ENCODE measurements at places on chromosomes 7 and 10.

DNA sequence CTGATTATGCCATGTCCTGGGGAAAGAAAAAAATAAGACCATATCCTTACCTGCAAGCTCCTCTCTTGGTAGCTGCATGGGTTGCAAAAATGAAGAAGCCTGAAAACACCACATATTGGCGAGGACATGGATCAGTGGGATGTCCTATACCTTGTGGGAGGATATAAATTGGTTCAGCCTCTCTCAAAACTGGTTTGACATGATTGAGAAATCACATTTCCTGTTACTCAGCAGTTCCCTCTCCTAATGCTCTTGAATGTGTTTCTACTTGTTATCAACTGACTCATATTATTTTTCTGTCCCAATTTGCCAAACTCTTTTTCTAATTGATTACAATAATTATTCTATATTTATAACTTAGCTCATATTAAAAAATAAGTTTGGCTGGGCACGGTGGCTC is 380.2 kb downstream of the EXOC4 start:
- no peak for DNase-seq

DNA sequence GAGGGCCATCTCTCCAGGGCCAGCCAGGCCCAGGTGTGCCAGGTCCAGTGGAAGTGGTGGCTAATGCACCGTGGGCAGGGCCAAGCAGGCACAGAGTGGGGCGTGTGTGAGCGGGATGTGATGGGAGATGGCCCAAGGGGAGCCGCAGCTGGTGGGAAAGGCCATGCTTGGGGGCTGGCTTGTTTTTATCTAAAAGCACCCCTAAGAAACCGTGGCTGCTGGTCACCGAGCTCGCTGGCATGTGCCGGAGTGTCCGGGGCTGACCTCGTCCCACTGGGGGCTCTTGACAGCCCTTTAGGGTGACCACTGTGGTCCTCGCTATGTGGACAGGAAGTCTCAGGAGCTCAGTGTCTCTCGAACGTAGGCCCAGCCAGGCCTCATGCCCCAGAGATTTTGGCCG is 582.4 kb upstream of the FOXK1 start:
- DNase-seq = no peak

- no peak for DNase-seq
Measured at GRCh38 chr10:86756511-86757112, at the start of gene BMPR1A. Gene BMPR1A, plus strand, starts transcription at chr10:86756619. Its CDS starts 119,400 bp downstream, at chr10:86876019.

GRCh38 chr10:101558671-101559595 is 29.1 kb downstream of the POLL start:
- DNase-seq = no peak

- no peak for DNase-seq
Measured at GRCh38 chr10:131269776-131270460, 41.6 kb downstream of the TCERG1L start.

- no peak for DNase-seq
Measured at GRCh38 chr7:37323966-37324365, 124.7 kb downstream of the ELMO1 start.

- DNase-seq = no peak
Measured at GRCh38 chr7:101813402-101814019, 3.9 kb upstream of the CUX1 start.

DNA sequence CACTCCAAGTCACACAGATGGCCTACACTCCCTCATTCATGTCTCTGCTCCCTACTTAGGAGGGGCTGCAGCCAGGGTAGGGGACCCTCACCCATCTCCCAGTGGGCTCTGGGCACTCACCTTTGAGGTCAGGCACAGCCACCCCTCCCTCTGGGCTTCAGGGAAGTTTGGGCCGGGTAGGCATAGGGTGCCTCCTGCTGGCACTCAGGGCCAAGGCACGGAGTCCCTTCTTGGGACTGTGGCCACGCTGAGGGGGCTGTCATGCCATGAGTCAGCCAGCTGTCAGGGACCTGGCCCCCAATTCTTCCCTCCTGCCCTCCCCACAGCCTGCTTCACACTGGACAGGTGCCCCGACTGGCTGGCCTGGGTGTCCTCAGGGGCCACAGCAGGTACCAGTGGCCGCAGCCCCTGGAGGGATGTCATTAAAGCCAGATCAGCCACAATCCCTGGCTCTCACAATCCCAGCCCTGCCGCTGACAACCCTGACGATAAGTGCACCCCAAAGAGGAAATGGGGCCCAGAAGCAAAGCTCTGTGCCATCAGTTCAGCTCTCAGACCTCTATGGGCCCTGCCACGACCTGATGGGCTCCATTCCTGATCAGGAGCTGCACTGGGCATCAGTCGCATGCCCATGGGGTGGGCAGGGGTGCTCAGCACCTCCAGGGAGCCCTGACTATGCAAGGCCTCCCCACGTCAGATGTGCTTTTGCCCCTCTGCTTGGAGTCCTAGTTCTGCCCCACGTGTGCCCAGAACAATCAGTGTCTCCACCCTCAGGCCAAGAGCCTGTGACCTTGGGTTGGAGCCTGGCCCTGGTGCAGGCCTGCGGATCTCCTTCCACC is 34.1 kb upstream of the RET start:
- DNase-seq = no peak

- no peak for DNase-seq
Measured at GRCh38 chr10:42960491-42960990, 116.3 kb upstream of the RET start.

DNA sequence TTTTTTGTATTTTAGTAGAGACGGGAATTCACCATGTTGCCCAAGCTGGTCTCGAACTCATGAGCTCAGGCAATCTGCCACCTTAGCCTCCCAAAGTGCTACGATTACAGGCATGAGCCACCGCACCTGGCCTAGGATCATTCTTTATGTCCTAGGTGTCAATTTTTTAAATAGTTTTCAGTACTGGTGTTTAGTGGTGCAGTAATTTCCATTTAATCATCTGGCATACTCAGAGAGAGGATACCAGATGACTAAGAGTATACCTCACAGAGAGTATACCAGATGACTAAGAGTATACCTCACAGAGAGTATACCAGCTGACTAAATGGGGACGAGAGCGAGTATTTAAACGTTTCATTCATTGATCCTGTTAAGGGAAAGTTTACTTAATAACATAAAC is 37.3 kb upstream of the TMEM248 start:
- no peak for DNase-seq

- no peak for DNase-seq
Measured at GRCh38 chr7:139718141-139718540, 59.7 kb downstream of the HIPK2 start.

DNA sequence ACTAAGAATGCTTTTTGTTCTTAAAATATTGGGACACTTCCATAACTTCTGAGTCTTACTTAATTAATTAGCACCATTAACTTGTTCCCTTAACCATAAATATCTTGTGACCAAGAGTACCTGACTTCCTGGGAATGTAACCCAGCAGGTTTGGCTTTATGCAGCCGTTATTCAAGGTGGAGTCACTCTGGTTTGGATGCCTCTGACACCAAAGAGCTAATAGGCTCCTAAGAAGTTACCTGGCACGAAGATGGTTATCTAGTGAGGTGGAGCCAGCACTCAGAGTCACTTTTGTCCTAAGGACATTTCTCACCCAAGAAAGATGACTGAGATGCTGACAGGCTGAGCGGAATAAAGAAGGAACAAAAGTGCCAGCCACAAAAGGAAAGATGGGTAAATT is 172.3 kb downstream of the C1GALT1 start:
- DNase-seq = no peak

DNA sequence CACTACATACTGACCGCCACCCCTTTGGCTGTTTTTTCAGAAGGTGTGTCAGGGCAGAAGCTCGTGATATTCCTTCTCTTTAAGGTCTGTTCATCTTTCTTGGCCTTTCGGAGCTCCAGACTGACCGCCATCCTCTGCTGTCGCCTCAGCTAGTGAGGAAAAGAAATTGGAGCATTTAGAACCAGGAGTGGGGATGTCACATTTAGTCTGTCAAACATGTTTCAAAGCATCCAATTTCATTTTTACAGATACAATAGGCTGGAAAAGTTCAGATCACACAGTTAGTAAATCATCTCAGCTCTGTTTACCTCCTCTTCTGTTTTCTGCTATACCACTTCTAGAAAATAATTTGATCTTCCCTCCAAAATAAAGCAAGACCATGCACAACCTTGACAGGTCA is 4.8 kb downstream of the KPNA7 start:
- DNase-seq = no peak

- no peak for DNase-seq
Measured at GRCh38 chr10:25451401-25451800, 276.6 kb downstream of the GPR158 start.

GRCh38 chr7:92075455-92076158 is 58.7 kb downstream of the CYP51A1 start:
- DNase-seq = no peak

DNA sequence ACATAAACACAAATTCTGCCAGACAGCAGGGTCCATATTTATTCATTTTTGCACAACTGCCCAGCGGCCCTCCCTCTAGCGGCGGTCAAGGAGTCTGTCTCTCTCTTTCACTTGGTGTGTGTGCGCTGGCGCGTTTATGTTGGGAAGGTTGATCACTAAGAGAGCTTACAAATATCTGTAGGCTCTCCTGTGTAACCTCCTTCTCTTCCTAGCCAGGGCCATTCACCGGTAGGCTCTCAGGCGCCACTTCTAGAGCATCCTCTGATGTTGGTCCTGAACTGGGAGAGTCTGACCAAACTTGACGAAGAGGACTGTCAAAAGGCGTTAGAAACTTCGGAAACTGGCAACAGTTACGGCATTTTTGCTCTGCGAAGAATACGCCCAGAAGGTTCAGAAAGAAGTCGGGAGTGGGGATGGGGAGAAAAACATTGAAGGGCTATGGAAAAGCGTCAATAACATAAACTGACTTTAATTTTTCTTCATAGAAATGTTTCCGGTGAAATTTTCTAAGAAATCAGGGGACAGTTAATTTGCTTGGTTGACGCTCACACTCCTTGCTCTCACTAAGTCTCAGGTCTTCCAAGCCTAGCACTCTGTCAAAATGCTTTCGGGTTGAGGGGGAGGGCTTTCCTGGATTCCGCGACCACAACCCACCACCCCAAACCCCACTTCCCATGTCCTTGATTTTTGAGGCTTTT is 731.1 kb downstream of the ZWINT start:
- no peak for DNase-seq

- DNase-seq = no peak
Measured at GRCh38 chr10:66877361-66877760, 48.5 kb upstream of the LRRTM3 start.

GRCh38 chr7:11539853-11540252 is 292.1 kb downstream of the THSD7A start:
- no peak for DNase-seq

DNA sequence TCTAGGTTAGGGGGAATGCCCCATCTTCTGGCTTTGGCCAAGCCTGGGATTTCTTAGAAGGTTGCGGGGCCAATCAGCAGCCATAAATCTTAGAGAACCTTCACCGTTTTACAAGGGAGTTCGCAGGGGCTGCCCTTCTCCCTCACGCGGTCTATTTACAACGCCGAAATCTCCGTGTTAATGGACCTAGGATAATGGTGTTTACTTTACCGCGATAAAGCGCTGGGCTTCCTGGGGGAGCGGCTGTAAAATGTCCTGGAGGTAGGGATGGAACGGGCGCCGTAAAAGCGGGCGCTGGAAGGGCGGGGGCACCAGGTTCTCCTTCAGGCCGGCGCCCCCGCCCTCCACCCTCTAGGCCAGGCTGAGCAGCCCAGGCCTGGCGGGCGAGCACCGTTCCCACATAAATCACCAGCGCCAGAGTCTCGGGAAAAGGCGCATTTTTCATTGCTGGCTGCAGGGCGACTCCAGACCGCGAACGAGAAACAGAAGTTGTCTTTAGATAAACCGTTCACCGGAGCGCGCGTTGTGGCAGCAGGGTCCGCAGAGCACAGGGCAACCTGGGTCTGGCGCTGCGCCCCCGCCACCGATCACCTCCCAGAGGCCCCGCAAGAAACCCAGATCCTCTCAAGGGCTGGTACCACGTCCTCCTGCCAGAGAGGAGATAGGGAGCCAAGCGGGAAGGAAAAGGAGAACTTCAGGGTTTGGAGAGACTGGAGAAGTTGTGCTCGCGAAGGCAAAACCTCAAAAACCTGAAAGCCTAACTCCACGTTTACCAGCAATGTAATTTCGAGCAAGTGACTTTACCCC is 12.5 kb upstream of the NKX2-3 start:
- no peak for DNase-seq

DNA sequence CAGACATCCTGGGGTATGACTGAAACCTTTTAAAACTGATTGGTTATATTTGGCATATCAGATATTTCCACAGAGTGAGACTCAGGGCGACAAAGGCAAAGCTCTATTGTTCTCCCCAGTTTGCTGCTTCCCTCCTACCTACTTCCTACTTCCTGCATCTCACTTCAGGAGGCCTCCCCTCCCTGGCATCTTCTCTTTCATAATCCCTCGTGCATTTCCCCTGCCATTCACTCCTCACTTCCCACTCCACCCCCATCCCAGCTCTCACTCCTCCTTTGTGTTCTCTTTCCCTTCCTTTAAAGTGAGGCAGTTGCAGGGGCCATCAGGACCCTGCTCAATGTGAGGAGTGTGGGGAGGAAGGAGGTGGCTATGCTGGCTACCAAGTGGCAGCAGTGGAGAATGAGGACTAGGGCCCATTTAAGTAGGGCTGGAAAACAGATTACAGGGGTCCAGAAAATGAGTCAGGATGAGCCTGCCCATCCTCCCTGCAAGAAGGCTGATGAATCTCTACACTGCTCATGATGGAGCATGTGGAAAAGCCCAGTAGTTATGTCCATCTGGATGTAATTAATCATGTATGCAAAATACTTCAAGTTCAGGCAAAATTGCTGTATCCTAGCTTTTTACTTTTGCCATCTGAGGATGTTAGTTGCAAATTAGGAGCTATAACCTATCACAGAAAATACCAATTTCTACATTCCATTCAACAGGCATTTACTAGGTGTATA is 311.8 kb upstream of the IMMP2L start:
- DNase-seq = peak; percentile 41

GRCh38 chr7:99371376-99371920 is 3.1 kb upstream of the ARPC1B start:
- no peak for DNase-seq

- no peak for DNase-seq
Measured at GRCh38 chr7:154338701-154339506, 286.7 kb downstream of the DPP6 start.

- no peak for DNase-seq
Measured at GRCh38 chr10:18079665-18080295, 60.4 kb upstream of the CACNB2 start.

DNA sequence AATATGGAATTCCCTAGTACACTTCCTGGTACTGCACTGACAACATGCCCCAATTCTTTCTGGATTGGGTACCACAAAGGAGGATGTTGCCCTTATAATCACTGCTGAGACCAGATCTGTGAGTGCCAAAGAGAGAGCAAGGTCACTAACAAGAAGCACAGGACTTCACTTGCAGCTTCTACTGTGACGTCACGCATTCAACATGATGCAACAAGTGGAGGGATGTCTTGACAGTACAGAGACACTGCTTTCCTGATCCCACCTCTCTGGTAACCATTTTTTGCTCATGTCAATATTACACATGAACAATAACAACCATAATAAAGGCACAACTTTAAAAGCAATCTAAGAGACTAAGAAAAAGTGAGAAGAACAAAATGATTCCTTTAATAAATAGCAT is 414.1 kb upstream of the LRRN3 start:
- no peak for DNase-seq

All from nucleus accumbens (tissue), 56 donors.